ENCODE measurements at places on chromosomes 7 and 10.
A peak's percentile ranks its signal among the peaks of the same experiment; 100 is the strongest.

- DNase-seq = no peak
- H3K4me3 ChIP-seq = no peak overlapping the region
- no peak overlapping the region for H3K27ac ChIP-seq
- no peaks in the 10 kb centered on the region for H3K4me1 ChIP-seq
- no peaks in the 10 kb centered on the region for H3K27me3 ChIP-seq
- no peaks in the 10 kb centered on the region for H3K36me3 ChIP-seq
These were observed 16.3 kb downstream of the GPR26 start for GRCh38 chr10:123682477-123682876.

DNA sequence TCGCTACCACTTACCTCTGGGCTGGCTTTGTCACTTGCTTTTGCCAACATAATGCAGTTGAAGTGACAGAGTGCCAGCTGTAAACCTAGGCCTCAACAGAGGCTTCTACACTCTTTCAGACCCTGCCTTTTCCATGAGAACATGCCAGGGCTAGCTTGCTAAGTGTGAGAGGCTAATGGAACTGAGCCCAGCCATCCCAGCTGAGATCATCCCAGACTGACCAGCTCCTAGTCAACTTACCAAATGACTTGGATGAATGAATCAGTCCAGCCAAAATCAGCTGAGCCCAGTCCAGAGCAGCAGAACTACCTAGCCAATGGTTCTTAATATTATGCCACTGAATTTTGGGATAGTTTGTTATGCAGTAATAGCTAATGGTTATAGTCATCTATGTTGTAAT lies 34.7 kb upstream of the MKLN1 start:
- DNase-seq = no peak
- H3K27ac ChIP-seq = no peak overlapping the region
- H3K4me1 ChIP-seq = peaks cover 8% of the 10 kb centered on the region
- no peaks in the 10 kb centered on the region for H3K36me3 ChIP-seq
- no peaks in the 10 kb centered on the region for H3K27me3 ChIP-seq

DNA sequence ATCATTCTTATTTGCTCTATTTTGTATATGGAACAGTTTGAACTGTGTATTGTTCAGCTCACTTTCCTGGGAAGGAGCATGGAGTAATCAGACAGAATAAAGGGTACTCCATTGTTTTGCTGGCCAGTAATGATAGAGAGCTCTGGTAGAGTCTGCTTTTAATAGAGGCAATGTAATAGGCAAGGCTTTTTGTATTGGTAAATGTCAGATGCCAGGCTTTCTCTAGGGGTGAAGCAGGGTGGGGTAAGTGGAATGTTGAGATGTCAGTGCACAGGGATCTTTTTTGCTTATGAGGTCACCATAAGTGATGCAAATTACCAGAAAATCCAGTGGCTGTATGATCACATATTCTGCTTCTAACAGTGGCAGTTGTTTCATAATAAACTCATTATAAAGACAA lies 1088.3 kb upstream of the SORCS1 start:
- no peak overlapping the region for H3K27ac ChIP-seq
- no peaks in the 10 kb centered on the region for H3K4me1 ChIP-seq
- no peak for DNase-seq
- H3K27me3 ChIP-seq = no peaks in the 10 kb centered on the region

DNA sequence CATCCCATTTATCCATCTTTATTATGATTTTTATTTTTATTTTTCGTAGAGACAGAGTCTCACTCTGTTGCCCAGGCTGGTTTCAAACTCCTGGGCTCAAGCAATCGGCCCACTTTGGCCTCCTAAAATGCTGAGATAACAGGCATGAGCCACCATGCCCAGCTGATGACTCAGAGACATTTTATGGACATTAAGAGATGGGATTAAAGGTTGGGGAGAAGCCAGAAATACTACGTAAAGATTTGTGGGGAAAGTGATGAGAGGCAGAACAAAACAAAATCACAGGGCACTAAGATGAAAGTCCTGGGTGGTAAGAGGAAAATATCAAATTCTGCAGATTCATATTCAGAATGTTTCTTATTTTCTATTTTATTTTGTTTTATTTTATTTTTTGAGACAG lies 7.6 kb downstream of the WNT8B start:
- no peaks in the 10 kb centered on the region for H3K27me3 ChIP-seq
- no peak for DNase-seq
- no peak overlapping the region for H3K4me3 ChIP-seq
- no peak overlapping the region for H3K27ac ChIP-seq
- no peaks in the 10 kb centered on the region for H3K36me3 ChIP-seq

DNA sequence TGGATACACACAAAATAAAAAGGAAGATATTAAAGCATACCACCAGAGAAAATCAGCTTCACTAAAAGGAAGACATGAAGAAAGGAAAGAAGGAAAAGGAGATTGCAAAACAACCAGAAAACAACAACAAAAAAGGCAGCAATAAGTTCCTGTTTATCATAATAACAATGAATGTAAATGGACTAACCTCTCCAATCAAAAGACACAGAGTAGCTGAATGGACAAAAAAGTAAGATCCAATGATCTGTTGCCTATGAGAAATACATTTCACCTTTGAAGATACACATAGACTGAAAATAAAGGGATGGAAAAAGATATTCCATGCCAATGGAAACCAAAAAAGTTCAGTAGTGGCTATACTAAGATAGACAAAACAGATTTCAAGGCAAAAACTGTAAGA lies 30.3 kb upstream of the FAM171A1 start:
- H3K36me3 ChIP-seq = no peaks in the 10 kb centered on the region
- no peaks in the 10 kb centered on the region for H3K27me3 ChIP-seq
- H3K4me3 ChIP-seq = no peak overlapping the region
- DNase-seq = no peak

DNA sequence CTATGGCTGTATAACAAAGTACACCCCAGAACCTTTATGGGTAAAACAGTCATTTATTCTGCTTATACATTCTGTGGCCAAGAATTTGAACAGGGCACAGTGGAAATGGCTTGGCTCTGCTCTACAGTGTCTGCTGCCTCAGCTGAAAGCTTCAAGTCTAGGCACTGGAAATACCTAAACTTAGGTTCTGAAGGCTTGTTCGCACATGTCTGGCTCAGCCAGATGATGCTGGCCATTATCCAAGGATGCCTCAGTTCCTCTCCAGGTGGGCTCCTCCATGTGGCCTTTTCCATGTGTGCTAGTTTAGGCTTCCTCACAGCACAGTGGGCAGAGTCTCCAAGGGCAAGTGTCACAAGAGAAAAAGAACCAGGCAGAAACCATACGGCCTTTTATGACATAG lies 76.8 kb downstream of the RALA start:
- H3K4me3 ChIP-seq = no peak overlapping the region
- no peaks in the 10 kb centered on the region for H3K4me1 ChIP-seq
- no peak overlapping the region for H3K27ac ChIP-seq
- H3K27me3 ChIP-seq = no peaks in the 10 kb centered on the region

DNA sequence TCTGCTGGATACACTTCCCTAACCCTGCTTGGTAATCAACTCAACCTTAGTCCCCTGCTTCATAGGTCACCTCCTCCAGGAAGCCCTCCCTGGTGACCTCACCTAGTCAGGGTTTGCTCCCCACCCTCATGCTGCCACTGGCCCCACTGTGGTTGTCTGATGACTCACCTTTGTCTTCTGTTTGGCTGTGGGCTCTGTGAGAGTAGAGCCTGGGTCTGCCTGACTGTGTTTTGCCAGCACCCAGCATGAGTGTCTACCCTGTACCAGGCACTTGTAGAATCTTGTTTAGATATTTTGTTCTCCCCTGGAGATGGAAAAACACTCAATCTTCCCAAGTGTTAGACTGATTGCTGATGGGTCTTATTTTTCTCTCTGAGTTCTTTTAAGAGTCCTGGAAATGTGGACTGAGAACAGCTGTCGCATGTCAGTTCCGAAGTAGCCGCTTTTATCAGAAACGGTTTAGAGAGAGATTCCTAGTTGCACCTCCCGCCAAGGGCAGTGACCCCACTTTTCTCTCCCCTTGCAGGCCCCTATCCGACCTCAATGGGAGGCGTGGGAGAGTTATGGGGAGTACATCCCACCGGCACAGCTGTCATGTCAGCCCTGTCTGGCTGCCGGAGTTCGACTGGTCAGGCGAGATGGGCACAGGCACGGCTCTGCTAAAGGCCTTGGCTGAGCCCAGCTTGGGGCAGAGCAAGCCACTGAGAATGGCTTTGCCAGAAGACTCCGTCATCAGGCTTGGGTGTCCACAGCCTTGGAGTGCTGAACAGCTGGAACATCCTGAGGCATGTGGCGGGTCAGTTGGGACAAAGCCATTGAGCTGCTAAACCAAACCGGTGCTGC lies 134.3 kb downstream of the GRK5 start:
- no peak for DNase-seq
- H3K4me3 ChIP-seq = no peak overlapping the region

DNA sequence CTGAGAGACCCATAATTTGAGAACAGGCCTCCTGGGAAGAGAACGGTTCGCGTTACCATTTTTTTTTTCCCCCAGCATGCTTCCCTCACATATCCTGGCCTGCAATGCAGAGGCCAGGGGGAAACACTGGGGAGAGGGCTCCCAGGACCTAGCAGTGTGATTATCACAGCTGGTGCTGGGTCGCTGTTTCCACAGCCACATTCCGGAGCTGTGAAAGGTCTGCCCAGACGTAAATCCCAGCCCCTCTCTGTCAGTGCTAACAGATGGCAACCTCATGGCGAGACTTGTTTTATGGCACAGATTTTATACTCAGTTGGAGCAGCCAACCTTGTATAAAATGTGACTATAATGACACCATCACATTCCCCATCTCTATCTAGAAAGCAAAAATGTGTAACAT lies 150.5 kb downstream of the PLXDC2 start:
- H3K4me1 ChIP-seq = peaks cover 16% of the 10 kb centered on the region
- H3K4me3 ChIP-seq = no peak overlapping the region
- H3K27ac ChIP-seq = no peak overlapping the region
- no peak for DNase-seq
- no peaks in the 10 kb centered on the region for H3K27me3 ChIP-seq

- H3K36me3 ChIP-seq = no peaks in the 10 kb centered on the region
- no peak for DNase-seq
- H3K27ac ChIP-seq = peak overlapping the region; percentile 67
- peaks cover 12% of the 10 kb centered on the region for H3K4me1 ChIP-seq
- no peaks in the 10 kb centered on the region for H3K27me3 ChIP-seq
These were observed 32.9 kb downstream of the TACC2 start for GRCh38 chr10:122021828-122022227.

DNA sequence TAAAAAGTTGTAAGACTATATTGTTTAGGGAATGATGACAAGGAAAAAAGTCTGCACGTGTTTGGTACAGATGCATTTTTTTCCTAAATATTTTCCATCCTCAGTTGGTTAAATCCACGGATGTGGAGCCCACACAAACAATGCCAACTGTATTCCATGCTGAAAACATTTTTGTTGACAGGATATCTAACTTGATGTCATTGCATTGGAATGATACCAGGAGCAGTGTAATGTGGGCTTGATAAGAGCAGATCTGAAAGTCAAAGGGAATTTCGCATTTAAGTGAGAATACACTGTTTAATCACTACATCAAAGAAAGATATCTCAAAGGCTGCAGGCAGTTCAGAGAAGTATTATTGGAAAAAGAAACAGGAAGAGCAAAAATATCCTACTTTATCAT lies 49.5 kb upstream of the TMEM140 start:
- no peaks in the 10 kb centered on the region for H3K27me3 ChIP-seq
- H3K4me3 ChIP-seq = no peak overlapping the region
- no peaks in the 10 kb centered on the region for H3K4me1 ChIP-seq

DNA sequence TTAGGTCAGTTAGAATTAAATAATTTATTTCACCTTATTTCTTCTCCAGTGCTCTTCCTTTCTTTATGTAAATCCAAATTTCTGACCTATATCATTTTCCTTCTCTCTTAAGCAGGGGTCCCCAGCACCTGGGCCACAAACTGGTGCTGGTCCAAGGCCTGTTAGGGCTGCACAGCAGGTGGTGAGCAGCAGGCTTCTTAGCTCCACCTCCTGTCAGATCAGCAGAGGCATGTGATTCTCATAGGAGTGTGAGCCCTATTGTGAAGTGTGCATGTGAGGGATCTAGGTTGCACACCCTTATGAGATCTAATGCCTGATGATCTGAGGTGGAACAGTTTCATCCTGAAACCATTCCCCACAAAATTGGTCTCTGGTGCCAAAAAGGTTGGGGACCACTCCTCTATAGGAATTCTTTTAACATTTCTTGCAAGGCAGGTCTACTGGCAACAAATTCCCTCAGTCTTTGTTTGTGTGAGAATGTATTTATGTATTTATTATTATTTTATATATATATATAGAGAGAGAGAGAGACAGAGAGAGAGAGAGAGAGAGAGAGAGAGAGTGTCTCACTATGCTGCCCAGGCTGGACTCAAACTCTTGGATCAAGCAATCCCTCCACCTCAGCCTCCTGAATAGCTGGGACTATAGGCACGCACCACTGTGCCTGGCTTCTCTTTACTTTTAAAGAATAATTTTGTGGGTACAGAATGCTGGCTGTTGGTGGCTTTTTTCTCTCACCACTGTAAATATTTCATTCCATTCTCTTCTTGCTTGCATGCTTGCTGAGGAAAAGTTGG lies 4.3 kb upstream of the ABCC2 start:
- no peak overlapping the region for H3K27ac ChIP-seq
- H3K4me1 ChIP-seq = no peaks in the 10 kb centered on the region
- no peak for DNase-seq
- no peaks in the 10 kb centered on the region for H3K27me3 ChIP-seq
- H3K36me3 ChIP-seq = no peaks in the 10 kb centered on the region
- no peak overlapping the region for H3K4me3 ChIP-seq

GRCh38 chr10:34812771-34813170 lies 2.3 kb downstream of the PARD3 start:
- peak overlapping the region; percentile 72 for H3K4me3 ChIP-seq
- no peaks in the 10 kb centered on the region for H3K36me3 ChIP-seq
- DNase-seq = no peak

- H3K4me3 ChIP-seq = peak overlapping the region; percentile 80
- H3K27me3 ChIP-seq = no peaks in the 10 kb centered on the region
- H3K4me1 ChIP-seq = peaks cover 52% of the 10 kb centered on the region
- DNase-seq = no peak
- H3K36me3 ChIP-seq = no peaks in the 10 kb centered on the region
- peak overlapping the region; percentile 96 for H3K27ac ChIP-seq
These were observed 1.1 kb upstream of the PWWP2B start for GRCh38 chr10:132395704-132396493.

DNA sequence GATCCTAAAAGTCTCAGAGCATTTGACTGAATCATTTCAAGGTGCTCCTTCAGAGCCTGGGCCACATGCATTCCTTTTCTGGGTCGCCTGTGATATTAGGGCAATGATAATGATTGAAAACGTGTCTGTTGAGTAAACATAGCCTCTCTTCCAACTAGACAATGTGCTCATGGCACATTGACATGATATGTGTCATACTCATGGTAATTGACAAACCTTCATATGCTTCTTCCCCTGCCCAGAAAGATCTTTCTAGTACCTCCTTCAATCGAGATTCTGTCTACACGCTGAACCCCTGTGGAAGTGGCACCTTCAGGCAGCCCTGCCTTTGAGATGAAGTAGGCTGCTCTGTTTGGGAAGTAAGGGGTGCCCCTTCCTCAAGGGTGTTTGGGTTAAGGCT lies 98.9 kb upstream of the TCF7L2 start:
- H3K27ac ChIP-seq = no peak overlapping the region
- no peaks in the 10 kb centered on the region for H3K4me1 ChIP-seq
- H3K36me3 ChIP-seq = no peaks in the 10 kb centered on the region
- no peak for DNase-seq

- H3K4me1 ChIP-seq = peaks cover 14% of the 10 kb centered on the region
- DNase-seq = no peak
- no peaks in the 10 kb centered on the region for H3K36me3 ChIP-seq
- no peak overlapping the region for H3K4me3 ChIP-seq
- no peaks in the 10 kb centered on the region for H3K27me3 ChIP-seq
- no peak overlapping the region for H3K27ac ChIP-seq
These were observed 26.2 kb upstream of the REEP3 start for GRCh38 chr10:63494951-63495350.

Data from vagina (tissue), 2 donors.